Stimulated activated CD4-positive, alpha-beta T cell treated with anti-CD3 and anti-CD28 coated beads, Interleukin-1b, Interleukin-23, amount 100 ng/mL, for 1 hour (primary cell): ENCODE measurements at places on chromosomes 3 and 15.

DNA sequence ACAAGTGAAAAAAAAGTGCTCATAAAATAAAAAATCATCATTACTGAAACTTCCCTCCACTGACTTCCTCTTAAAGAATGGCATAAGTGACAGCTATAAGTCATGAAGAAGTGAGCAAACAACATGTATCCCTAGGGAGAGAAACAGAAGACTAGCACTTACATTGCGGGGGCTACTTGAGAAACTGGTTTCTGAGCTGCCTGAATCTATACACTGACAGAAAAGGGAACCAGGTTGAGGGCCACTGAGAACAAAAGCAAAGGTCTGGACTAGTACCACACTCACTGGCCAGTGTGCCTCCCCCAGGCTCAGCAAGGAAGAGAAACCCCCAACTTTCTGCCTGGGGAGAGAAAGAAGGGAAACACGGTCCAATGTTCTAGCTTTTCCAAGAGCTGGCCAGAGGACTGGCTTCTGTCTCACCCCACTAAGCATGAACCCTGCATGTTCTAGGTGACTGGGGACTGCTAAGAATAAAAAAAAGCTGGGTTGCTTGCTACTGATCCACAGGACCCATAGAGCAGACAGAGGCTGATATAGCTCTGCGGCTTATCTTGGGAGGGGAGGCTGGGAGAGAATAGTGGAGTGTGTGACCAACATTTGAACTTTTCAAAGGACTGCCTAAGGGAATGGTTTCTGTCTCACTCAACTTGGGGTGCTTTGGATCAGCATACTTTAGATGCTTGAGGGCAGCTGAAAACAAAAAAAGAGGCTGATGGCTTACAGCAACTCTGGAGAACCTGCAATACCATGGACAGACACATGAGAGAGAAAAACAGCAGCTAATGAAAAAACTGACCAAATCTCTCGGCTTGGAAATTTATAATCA, 8.1 kb downstream of the RAD18 start:
- DNase-seq = no peak

DNA sequence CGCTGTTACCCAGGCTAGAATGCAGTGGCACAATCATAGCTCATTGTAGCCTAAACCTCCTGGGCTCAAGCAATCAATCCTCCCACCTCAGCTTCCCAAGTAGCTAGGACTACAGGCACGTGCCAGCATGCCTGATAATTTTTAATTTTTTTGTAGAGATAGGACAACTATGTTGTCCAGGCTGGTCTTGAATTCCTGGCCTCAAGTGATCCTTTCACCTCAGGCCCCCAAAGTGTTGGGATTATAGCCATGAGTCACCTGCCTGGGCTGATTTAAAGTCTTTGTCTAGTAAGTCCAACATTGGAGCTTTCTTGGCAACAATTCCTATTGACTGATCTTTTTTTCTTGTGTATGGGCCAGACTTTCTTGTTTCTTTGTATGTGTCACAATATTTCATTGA, 28.1 kb downstream of the SPINK8 start:
- no peak for DNase-seq

- no peak for DNase-seq
Observed at GRCh38 chr3:72679540-72680198, 168.6 kb downstream of the SHQ1 start.

DNA sequence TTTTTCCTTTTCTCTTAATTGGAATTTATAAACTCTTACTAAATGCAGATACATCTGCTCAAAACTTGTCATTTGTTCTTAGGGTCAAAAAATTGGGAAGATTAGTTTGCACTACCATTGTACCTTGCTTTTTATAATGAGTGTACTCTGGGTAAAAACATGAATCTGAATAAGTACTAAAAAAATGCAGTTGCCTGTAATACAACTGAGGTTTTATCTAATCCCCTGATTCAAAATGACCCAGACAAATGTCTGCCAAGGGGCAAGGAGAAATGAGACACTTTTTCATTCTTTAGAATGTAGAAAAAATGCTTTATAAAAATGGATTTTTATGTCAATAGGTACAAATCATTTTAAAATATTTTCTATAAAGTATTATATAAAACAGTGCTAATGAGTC, 42.4 kb downstream of the RASA2 start:
- DNase-seq = no peak

GRCh38 chr15:66111363-66111762, 142.2 kb downstream of the MEGF11 start:
- no peak for DNase-seq

DNA sequence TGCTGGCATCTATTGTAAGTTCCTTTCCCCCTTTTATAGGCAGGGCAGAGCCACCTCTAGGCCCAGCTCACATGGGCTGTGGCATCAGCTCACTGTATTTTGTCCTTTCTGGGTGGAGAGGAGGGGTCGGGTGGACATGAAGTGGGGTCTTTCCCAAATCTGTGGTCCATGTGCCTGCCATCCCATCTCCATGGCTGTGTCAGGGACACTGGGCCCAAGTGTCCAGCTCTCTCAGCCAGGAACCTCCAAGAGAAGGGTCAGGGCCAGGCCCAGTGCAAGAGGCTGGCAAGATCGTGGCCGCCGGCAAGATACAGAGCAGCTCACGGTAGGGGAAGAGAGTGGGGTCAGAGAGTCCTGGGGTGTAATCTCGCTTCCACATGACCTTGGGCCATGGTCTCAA, 85.3 kb downstream of the PCSK6 start:
- DNase-seq = no peak

- DNase-seq = no peak
Observed at GRCh38 chr3:78858910-78859309, 908.9 kb downstream of the ROBO1 start.

- no peak for DNase-seq
Observed at GRCh38 chr15:35583863-35584528, 38.0 kb upstream of the DPH6 start.

DNA sequence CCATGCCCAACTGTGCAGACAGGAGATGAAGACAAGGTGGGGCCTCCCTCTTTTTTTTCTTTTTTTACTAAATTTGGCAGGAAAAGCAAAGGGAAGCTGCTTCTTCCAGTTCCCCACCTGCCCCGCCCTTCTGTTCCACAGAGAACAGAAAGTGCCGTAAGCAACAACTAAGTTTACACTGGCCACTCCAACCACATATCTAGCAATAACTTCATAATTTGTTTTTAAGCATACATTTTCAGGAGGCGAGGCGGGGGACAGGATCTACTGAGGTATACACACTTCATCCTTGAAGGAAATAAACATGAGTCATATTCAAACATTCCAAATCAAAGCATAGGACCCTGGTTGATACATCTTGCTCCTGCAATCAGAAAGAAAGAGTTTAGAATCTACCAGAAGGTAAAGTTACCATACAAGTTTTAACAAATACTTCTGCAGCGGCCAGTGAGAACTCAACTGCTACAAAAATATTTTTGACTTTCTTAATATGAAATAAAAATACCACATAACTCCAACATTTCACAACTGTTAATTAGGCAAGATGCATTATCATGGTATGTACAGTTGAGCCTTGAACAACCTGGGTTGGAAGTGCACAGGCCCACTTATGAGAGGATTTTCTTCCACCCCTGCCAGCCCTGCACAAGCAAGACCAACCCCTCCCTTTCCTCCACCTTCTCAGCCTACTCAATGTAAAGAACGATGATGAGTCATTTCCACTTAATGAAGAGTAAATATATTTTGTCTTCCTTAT, 50.7 kb downstream of the FOXP1 start:
- DNase-seq = no peak

- no peak for DNase-seq
Observed at GRCh38 chr15:60912984-60913697, 316.0 kb downstream of the RORA start.

DNA sequence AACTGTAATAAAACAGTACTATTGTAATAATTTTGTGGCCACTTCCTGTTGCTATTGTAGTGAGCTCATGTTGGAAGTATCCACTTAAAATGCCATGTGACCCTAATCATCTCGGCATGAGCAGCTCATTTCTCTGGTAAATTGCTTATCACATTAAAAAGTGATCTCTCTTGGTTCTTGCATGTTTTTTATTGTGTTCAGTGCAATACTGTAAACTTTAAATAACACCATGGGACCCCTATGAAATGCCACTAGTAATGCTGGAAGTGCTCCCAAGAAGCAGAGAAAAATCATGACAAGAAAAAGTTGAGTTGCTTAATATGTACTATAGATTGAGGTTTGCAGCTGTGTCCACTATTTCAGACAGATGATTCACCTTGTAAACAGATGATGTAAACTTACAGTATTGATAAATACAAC, 45.6 kb downstream of the NMD3 start:
- no peak for DNase-seq

DNA sequence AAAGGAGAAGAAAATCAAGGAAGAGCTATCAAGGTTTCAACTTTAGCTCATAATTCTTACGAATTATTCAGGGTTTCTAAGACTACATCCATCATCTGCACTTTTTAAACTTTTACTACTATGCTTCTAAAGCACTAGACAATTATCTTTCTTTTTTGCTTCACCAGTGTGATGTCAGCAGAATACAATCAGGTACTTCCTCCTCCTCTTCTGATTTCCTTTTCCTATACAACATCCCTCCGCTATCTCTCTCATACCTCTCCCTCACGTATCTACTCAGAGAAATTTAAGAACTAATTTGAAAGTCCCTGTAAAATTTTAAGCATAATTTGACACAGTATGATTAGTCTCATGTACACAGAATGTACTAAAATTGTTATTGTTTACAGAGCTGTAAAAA, 47.3 kb upstream of the USP50 start:
- no peak for DNase-seq

- no peak for DNase-seq
Observed at GRCh38 chr3:71075494-71075893, 508.0 kb downstream of the FOXP1 start.

DNA sequence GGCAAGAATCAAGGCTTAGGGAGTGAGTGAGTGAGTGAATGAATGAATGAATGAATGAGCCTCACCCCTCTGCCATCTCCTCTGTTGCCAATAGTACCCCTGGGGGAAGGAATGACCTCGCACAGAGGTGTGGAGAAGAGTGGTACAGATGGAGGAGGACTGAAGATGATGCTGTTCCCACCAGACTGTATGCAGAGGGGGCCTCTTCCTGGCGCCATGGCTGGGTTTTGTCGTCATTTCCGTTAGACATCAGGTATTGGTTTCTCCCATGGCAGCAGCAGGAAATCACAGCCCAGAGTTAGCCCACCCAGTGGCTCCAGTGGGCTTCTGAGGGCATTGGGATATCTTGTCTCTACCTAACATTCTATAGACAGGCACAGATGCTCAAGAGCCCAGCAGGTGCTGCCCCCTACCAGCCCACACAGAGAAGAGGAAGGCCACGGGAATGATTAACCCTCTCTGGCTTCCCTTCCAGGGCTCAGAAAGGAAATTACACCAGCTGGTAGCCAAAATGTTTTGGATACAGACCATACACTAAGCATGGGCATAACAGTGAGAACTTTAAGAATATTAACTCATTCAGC, 109.8 kb upstream of the SLC6A11 start:
- no peak for DNase-seq

- DNase-seq = no peak
Observed at GRCh38 chr3:31341130-31341529, 191.6 kb upstream of the STT3B start.
